ENCODE measurements at places on chromosomes 7 and 10. TPM values are rescaled to one million over a fixed set of nuclear protein-coding genes. Genes with fewer than 3 reads are reported as not detected.

DNA sequence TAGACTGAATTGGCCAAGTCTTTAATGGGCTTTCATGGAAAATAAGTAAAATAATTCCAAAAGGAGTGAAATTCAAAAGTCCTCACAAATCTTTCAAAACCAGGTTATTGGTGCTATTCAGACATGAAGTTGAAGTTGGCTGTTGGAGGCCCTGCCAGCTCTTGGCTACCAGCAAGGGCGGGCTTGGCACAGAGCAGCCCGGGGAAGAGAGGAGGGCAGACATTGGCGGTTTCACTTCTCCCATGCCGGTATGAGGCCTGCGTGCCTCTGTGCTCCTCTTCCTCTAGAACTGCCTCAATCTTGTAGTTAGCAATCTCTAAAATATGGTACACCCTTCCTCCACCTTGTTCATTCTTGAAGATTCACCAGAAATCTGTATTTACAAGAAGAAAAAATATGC, 16.4 kb upstream of the NPS start:
- no peak for DNase-seq

DNA sequence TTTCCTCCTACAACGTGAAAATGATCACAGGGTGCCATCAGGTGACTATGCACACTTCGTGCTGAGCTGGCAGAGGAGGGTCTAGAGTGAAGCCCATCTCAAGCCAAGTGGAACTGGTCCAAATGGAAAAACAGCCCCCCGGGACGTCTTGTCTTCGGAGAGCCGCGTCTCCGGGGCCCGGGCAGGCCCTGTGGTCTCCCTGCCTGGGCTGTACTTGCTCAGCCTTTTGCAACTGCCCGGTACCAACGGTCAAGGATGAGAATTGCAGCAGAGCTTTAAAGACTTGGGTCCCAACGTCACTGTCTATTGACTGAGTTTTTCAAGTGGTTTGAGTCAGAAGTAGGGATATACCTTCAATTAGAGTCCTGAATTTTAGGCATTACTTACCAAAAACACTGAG, 315.5 kb downstream of the PTPRN2 start:
- DNase-seq, result no peak

GRCh38 chr10:28200775-28201174, 102.1 kb downstream of the MPP7 start:
- DNase-seq, result no peak

DNA sequence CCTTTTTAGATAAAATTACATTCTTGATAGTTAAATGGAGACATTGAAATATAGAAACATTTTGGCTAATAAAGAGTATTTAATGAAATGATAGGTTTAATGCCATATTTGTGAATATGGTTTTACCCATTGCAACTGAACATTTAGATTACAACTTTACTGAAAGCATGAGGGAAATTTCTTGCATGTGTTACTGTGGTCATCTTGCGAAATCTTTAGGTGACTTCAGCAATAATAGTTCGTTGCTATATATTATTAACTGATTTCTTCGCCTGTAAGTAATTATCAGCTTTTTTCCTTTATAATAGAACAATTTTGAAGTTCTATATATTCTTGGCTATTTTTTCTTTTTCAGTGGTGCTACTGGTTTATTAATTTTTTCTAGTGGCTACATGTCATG, 83.2 kb downstream of the MLLT10 start:
- no peak for DNase-seq

ARL5B gene
- total RNA-seq, result 5.6 TPM

DNA sequence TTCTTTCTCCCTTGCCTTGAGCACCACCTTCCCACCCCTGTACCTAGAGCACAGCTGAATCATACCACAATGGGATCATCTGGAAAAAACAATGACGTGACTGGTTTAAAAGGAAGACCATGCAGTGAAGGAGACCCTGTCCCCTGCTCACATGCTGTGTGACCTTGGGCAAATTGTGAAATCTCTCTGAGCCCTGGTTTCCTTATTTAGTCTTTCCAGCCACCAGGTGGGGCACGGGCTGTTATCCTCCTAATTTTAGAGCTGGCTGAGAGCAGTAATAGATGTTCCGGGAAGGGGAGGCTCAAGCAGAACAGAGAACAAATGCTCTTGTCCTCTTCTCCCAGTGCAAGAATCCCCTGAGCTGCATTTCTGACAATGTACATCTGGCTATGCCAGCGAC, 198.3 kb downstream of the RPS24 start:
- no peak for DNase-seq

PNLIPRP3 gene
- total RNA-seq, result 0.13 TPM

DNA sequence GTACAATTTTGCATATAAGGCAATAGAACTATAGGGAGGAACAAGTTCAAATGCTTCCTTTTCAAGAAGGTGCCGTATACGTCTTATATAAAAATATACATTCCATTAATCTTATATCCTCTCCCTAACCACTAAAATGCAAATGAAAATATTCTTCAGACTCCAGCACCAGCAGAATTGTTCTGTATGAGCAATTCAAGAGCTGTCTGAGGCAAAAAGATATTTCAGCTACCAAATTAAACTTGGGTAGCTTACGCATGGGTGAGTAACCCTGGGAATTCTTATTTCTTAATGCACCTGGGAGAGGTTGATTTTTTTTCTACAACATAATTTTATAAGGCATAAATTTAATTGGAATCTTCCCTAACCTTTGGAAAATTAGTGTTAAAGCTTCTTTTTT, 42.2 kb upstream of the GSDME start:
- DNase-seq, result no peak

GRCh38 chr10:73552819-73553715, 38.1 kb downstream of the USP54 start:
- DNase-seq, result peak; percentile 9

SMO gene
- 15.8 TPM for total RNA-seq

TSPAN14 gene
- total RNA-seq, result 26.8 TPM

DNA sequence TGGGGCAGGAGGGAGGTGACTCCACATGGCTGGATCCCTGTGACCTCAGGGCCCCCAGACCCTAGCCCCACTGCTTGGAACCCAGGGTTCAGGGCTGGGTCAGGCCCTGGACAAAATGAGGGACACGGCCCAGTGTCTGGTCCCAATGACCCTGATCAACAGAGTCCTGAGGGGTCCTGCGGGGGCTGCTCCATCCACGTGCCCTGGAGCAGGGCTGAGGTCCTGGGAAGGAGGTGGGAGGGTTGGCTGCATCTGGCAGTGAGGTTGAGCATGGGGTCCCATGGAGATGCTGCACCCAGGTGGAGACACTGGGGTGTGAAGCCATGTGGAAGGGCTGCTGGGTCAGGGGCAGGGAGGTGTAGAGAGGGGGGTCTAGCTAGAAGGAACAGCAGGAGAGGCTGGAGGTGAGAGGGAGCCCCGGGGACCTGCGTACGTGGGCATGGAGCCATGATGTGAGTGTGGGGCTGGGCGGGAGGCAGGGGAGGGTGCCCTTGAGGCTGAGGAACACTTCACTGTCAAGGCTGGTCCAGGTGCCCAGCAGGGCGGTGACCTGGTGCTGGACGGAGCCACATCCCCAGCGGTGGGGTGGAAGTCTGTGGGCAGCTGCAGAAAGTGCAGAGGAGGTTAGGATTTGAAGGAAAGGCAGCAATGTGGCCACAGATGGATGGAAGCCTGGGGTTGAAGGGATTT, 604 bp downstream of the SCART1 start:
- no peak for DNase-seq

DNA sequence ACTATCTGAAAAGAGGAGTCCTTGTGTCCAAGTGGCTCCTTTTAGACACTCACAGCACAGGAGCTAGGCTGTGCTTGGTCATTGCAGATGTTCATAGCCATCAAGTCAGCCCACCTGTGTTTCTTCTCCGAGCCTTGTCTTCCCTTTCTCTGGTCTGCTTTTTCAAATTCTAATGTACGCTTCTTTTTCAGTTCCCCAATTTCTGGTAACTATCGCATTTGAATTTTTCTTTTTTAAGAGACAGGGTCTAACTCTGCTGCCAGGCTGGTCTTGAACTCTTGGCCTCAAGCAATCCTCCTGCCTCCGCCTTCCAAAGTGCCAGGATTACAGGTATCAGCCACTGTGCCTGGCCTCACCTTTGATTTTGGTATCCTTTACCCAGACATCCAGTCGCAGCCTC, 18.9 kb downstream of the APBB1IP start:
- no peak for DNase-seq

GRCh38 chr10:82210331-82210730, 335.3 kb downstream of the NRG3 start:
- DNase-seq, result no peak

GRCh38 chr7:157666530-157667040, 329.8 kb downstream of the DNAJB6 start:
- DNase-seq, result no peak

GRCh38 chr10:93827056-93827804, 66.5 kb upstream of the SLC35G1 start:
- DNase-seq, result no peak

MALSU1 gene
- total RNA-seq, result 129 TPM

DNA sequence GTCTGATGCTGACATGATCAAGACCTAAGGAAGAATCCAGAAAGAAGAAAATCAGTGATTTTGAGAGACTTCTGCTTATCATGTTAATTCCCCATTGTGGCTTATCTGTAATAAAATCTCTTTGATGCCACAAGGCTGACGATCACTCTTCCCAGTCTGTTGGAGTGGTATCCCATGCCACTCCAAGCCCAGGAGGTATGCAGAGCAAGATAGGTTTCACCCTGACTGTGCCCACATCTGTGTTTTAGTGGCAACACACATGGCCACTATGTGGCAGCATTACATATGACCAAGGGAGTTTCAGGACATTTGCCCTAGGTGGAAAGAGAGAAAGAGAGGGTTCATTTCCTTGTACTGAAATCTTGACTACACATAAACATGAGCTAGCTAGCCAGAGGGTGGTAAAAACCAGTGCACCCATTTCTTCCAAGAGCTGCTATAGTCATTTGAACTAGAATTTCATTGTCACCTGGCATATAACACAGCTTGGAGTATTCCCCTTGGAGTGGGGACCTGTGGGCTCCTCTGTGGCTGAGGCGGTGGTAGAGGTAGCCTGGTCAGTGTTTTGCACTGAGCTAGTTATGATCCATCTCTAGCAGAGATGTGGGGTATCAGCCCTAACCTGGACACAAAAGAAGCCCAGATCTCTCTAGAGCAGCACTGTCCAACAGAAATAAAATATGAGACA, 20.8 kb downstream of the LAMB4 start:
- no peak for DNase-seq

DNA sequence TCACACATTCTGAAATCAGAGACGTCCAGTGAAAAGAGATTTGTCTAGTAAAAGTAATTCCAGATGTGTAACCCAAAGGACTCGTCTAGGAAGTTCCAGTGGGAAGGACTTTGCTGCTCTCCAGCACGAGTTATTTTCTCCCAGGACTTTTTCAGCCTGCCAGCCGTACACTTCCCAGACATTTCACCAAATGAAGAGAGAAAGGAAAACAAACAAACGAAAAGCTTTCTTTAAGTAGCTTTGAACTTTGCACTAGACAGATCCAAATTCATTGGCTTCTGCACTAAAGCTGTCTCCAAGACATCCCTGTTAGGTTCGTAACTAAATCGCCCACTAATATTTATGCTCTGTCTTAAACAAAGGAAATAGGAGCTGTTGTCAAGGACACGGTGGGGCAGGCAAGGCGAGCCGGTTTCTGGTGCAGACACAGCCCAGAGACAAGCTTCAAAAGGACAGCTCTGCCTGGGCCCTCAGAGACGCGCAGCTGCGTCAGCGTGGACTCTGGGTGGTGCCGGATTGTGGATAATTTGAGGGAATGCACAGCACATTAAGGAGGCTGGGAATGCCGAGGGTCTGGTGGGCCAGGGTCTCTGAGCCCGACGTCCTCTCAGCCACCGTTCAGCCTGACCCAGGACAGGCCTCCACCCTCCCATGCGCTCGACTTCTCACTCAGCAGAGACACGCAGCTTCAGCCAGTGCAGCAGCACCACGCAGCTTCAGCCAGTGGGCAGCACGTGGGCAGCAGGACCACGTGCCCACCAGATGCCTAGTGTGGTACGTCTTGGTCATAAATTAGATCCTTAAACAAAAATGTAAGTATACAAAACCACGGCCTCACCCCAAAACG, 64.1 kb upstream of the INSIG1 start:
- DNase-seq, result no peak

AUTS2 gene
- total RNA-seq, result 4.6 TPM

CCDC3 gene
- total RNA-seq, result 0.48 TPM

- DNase-seq, result no peak
Observed at GRCh38 chr10:71247414-71247705, 35.0 kb downstream of the UNC5B start.

DNA sequence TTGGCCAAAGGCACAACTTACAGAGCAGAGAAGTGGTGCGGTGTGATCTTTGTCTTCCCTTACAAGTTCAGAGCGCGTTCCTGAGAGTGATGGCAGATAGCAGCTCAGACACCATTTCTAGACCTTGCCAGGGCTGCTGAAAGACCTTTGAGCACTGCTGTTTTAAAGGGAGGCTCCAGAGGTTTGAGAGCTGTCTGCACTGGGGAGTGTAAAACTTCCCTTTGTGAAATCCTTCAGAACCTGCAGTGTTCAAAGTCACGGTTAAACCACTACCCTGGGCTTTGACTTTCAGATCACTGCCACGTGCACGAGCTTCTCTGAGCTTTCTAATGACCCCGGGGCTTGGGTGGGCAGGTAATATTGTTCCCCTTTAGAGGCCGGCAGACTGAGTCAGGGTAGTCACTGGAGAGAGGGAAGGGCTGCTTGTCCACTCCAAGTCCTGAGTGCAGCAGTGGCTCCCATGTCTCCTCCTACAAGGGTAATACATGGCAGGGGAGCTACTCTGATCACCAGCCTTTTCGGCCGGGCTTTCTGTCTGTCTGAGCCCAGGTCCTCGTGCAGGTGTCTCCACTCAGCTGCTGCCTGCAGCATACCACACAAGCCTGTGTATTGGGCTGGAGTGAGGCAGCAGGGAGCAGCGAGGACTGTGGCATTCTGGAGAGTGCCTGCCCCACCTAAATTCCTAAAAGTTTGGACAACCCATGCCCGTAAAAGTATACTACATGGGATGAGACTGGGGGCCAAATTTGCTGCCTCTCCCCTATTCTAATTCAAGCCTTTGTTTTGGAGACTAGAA, 63.3 kb downstream of the ZMIZ1 start:
- DNase-seq, result no peak

DNA sequence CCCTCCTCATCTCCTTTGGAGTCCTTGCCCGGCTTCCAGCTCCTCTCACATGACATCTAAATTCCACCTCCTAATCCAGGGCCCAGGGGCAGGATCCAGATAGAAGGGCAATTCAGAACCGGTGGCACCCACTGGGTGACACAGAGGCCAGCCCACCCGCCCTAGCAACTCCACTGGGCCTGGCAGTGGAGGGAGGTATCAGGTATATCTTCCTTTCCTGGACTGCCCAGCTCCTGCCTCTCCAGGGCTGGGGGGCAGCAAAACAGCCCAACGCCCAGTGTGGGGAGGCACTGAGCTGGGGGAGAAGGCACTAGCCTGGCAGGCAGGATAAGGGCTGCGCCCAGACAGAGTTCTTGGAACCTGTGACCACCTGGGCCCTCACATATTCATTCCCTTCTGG, 10.4 kb upstream of the TRIM8 start:
- DNase-seq, result no peak
